Erythroblast (primary cell): ENCODE measurements at places on chromosomes 2 and 18.

DNA sequence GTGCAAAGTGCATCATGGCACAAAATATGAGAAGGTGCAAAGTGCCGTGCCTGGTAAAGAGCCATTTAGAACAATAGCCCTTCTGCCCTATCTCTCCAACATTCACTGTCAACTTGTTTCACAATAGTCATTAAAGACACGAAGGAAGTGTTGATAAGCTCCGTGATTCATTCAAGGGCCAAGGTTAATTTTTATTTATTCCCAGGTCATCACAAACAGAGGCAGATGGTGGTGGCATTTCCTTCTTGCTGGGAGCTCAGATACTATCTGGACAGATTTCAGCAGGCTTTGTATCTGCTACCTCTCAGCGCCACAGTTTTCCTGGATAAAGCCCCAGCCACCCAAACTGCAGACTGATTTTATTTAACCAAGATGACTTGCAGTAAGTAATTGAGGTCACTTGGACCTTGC is 309.3 kb downstream of the ZNF521 start:
- no peak for DNase-seq

- no peak for DNase-seq
Measured at GRCh38 chr2:1394709-1395408, 18.4 kb upstream of the TPO start.

GRCh38 chr2:19120181-19120580 is 238.2 kb downstream of the OSR1 start:
- no peak for DNase-seq

- no peak for DNase-seq
Measured at GRCh38 chr18:36717422-36718110, 111.2 kb downstream of the TPGS2 start.

- DNase-seq = no peak
Measured at GRCh38 chr18:50754297-50754696, 65.5 kb downstream of the MRO start.

- DNase-seq = no peak
Measured at GRCh38 chr2:221606424-221606823, 34.3 kb upstream of the EPHA4 start.

DNA sequence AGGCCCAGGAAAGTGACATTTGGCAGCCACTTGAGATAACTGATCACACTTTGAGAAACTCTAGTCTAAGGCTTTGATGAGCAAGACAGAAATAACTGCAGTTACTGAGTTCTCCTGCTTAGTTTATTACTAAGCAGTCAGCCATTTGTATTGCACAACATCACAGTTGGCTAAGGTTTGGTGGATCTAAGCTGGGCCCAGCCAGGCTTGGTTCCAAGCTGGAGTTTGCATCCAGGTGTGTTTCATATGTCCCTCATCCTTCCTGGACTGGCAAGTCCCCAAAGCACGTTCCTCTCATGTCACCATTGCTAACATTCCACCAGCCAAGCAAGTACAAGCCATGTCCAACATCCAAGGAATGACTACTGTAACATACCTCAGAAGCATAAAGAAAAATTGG is 71.3 kb upstream of the ZNF532 start:
- DNase-seq = no peak

- DNase-seq = no peak
Measured at GRCh38 chr2:65437392-65438135, 5.2 kb upstream of the SPRED2 start.

DNA sequence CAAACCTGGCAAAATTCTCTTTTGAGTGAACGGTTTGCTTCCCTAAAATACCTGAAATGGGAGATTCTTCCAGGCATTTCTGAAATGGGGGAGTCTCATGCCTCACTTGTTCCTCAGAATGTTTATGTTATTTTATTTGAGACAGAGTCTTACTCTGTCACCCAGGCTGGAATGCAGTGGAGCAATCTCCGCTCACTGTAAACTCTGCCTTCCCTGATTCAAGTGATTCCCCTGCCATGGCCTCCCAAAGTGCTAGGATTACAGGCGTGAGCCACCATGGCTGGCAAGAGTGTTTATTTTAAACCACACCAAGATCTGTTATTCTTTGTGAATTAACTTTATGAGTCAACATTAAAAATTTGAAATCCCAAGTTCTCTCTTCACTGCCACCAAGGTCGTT is 6.4 kb upstream of the FHL2 start:
- no peak for DNase-seq

- DNase-seq = no peak
Measured at GRCh38 chr2:3387011-3387410, 7.5 kb downstream of the TRAPPC12 start.

GRCh38 chr18:50563376-50563775 is 3.5 kb downstream of the MAPK4 start:
- no peak for DNase-seq

- DNase-seq = no peak
Measured at GRCh38 chr2:226048611-226049010, 649.1 kb downstream of the NYAP2 start.

GRCh38 chr2:88320076-88320773 is 132.3 kb downstream of the FOXI3 start:
- no peak for DNase-seq

DNA sequence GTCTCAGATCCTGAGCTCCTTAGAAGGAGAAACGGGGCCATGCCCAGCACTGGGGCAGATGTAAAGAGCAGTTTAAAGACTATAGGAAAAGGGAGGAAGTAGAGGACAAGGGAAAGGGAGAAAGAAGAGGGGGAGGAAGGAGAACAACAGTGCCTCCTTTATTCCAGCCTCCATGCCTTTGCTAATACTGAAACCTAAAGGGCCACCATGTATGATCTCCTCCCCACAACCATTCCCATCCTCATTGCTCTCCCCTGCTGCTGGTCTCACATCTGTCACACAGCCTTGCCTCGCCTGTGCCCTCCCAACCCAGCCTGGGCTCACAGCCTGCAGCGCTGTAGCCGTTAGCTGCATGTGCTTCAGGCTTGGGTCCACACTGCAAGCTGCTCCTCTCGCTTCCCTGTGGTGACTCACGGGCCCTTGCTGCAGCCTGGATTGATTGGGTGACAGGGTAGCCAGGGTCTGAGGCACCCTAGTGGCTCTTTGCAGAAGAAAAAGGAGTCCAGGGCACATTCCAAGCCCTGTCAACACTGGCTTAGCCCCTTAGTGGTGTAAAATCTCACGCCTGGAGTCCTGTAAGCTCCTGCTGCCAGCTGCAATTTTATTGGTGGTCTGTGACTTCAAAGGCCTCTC is 281.9 kb downstream of the SRBD1 start:
- no peak for DNase-seq

DNA sequence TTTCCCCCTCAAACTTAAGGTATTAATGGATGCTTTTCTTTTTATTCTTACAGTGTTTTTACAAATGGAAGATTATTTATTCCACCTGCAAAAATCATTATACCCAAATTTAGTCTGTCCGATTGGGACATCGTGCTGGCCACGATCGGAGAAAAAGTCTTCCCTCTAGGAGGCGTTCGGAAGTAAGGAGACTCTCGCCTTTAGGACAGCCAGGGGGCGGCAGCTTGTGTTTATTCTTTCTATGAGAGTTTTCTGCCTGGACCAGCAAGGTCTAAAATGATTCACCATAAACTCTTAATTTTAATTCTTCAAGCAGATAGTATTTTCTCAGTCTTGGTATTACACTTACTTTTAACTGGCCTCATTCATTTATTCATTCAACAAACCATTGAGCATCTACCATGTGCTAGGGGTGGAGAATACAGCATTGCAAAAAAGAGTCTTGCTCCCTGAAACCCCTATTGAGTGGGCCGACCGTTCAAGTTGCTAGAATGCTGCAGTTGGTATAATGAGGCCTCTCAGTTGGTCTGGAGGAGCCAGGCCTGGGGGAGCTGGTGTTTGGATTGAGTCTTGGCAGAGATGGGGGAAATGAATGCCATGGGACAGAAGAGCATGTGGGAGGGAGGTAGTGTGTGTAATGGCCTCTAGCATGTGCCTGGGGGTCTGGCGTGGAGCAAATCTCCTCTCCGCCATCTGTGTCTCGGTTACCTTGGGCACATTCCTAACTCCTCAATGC is 38.7 kb downstream of the DCDC2C start:
- DNase-seq = no peak

DNA sequence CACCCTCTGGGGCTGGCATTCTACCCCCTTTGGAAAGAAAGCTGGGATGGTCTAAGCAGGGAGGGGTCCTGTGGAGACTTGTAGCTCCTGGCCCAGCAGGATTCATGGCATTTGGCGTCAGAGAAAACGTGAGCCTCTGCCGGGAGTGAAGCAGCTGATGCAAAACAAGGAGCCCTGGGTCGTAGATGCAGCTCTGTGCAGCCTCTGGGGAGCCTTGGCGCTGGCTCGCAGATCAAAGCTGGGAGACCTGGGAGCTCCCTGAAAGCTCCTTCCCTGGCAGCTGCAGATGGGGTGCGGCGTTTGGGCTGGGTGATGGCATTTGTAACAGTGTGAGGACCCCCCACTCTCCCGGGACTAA is 148.3 kb downstream of the KLHL29 start:
- no peak for DNase-seq

DNA sequence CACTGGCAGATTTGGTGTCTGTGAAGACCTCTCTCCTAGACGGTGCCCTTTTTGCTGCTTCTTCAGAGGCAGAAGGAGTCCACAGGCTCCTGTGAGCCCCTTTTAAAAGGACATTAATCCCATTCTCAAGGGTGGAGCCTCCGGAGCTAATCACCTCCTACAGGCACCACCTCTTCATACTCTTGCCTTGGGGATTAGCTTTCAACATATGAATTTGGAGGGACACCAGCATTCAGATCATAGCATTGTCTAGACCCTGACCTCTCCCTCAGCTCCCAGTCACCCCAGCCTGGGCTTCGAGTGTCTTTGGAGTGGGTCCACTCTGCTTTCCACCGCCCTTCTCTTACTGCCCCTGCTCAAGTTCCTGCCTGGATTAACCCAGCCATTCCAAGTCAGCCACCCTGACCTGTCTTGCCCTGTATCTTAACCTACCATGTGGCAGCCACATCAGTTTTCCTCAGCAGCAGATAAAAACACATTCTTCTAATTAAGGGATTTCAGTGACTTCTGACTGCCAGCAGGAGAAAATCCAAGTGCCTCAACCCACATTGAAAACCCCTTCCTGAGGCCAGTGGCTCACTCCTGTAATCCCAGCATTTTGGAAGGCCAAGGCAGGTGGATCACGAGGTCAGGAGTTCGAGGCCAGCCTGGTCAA is 6.1 kb upstream of the NCL start:
- DNase-seq = no peak

- DNase-seq = no peak
Measured at GRCh38 chr2:148238561-148238960, 217.7 kb downstream of the MBD5 start.

DNA sequence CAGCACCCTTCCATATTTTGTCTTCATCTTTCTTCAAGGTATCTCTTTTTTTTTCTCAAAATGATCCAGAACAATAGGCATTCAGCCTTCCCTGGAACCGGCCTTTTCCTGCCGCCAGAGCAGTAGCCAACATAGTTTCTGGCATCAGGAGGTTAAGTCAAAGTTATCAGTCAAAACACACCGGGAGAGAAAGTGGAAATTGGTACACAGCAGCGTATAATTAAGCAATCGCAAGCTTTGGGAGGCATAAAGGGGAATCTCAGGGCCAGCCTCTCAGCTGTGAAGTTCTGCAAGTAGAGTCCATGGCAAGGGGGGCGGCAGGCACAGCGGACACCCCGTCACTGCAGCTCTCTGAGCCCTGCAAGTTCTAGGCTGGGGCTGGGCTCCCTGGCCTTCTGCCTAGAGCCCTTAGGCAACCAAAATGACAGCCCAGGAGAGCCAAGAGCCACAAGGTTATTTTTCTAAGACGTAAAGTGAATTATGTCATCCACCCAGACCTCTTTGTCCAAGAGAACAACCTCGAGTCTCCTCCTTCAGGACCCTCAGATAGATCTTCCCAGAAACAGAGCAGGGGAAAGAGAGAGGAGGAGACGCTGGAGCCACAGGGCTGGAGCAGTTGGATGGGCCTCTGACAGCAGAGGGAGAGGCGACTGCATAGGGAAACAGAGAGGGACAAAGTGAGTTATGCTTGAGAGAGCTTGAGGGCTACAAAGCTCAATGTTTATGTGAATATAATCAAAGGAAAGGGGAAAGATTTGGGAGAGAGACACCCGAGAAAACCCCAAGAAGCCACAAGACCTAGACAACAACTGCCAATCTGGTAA is 114.7 kb downstream of the BCL2L11 start:
- no peak for DNase-seq

GRCh38 chr2:85327160-85327821 is 498 bp downstream of the TGOLN2 start:
- DNase-seq = peak; percentile 78

GRCh38 chr2:101956465-101957438 is 35.0 kb upstream of the IL1R2 start:
- no peak for DNase-seq

GRCh38 chr2:213995400-213996105 is 415.3 kb upstream of the VWC2L start:
- DNase-seq = no peak

DNA sequence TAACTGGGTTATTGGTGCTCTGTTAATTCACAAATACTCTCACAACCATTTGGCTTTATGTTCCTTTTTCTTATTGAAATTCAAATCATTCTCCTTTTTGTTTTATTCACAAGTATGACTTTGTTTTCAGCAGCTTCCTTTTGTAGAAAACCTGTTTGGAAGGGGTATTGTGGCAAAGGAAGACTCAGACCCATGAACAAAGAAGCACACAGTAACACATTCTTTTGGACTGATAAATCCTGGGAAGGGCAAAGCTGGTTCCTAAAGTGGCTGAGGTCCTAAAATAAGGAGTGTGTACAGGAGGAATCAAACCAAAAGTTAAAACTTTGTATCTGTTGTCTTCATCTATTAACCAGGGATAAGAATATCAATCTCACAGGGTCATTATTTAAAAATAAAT is 374.7 kb upstream of the FIGN start:
- DNase-seq = no peak

GRCh38 chr2:195543902-195544894 is 112.8 kb upstream of the SLC39A10 start:
- no peak for DNase-seq

DNA sequence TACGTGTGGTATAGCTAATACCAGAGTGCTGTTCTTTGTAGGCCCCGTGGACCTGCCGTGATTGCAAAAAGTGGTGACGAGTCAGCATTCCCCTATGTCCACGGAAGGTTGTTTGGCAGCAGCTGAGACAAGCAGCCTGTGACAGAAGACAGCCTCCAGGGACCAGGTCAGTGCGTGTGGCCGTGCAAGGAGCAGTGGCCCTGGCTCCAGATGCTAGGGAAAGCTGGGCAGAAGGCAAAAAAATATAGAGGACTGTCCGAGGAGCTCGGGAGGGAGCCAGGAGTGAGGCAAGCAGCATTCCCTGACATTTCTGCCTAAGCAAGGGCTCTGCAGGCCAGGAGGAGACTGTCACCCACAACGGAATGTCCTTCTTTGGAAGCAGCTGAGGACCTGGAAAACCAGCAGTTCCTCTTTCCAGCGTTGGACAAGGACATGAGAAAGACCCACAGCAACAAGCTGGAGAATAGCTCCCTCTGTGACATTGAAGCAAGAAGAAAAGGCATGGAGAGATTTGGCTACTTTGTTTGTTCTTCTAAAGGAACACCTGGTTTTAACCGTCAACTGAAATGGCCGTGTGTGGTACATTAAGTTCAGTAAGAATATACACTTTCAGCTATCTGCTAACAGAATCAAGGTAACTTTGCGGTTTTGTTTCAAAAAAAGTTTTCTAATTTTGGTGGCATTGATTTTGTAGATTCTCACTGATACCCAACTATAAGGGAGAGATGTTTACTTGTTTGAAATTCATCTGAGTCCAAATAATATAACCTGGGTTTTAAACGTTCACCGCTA is 58.3 kb downstream of the NPAS2 start:
- DNase-seq = no peak
